Activated T-cell treated with anti-CD3 and anti-CD28 coated beads for 1 hour (primary cell): ENCODE measurements at places on chromosomes 1 and 21.

DNA sequence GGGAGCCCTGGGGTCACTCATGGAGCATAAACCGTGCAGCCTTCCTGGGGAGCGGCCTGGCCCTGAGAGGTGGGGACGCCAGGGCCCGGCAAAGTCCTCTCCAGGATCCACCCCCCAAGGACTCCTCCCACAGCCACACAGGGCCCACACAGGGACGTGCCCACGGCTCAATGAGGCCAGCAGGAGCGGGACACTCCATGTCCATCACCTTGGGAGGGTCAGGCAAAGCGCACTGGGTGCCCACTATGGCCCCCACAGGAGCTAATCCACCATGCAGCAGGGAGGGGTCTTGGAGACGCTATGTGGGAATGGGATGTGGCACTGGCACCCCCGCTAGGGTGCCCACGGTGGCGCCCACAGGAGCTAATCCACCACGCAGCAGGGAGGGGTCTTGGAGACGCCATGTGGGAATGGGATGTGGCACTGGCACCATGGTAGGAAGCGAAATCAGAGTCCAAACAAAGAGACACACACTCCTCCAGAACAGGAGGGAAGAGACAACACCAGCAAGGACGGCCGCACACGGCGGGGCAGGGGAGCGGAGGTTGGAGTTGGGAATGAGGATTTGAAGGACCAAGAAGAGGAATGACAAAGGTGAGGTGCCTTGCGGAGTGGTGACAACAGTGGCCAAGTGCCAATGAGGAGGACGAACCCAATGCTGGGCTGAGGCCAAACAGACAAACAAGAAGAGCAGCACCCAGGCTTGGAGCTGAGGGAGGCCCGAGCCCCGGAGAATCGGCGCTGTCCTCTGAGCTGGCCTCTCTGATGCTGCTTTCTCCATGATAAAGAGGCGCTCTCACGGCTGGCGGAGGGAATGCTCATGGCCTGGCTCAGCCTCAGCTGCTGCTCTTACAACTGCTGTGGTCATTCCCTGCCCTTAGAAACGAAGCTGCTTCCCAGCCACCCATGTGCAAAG is 18.1 kb upstream of the SLC19A1 start:
- DNase-seq: no peak

DNA sequence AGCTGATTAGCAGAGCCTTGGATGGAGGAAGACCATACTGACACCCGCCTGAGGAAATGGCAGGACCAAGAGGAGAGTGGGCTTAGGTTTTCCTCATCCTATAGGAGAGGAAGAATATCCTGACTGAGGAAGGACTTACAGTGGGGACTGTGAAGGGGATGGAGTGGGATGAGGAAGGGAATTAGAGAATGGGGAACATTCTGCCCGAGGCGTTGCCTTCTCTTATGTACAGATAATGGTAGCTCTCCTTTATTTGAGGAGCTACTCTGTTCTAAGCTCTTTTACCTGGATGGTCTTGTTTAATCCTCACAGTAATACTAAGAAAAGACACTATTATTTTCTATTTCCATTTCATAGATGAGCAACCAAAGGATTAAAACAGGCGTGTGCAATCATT is 56.0 kb downstream of the OLFML3 start:
- no peak for DNase-seq

DNA sequence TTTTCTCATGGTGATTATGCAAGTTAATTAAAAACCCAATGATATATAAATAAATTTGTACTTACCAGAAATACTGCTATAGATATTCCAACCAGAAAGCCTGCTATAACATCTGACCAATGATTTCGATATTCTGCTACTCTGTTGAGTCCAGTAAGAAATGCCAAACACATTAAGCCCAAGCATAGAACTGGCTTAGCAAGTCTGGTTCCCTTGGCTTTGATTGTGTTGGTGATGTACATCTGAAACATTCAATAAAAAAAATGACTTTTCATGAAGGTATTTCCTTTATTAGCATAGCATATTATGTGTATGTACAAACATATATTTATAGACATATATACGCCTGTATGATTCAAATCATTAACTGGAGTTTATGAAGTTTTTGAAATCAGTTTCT is 82.8 kb downstream of the PLPPR5 start:
- no peak for DNase-seq

GRCh38 chr1:83967336-83967735 is 31.6 kb downstream of the TTLL7 start:
- DNase-seq: no peak

DNA sequence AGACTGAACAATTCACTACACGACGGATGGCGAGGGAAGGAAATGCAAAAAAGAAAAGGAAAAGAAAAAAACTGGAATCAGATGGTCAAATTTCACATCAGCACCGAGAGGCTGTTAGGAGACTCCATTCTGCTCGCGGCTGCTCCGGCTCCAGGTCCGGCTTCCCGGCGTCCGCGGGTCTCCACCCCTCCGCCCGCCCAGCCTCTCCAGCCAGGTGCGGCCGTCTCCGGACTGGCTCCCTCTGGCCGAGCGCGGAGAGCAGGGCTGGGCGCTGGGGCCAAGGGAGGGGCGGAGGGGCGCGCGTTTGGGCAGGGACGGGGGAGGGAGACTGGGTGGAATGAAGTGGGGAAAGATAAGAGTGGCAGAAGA is 332 bp downstream of the KCNJ6 start:
- DNase-seq: no peak

DNA sequence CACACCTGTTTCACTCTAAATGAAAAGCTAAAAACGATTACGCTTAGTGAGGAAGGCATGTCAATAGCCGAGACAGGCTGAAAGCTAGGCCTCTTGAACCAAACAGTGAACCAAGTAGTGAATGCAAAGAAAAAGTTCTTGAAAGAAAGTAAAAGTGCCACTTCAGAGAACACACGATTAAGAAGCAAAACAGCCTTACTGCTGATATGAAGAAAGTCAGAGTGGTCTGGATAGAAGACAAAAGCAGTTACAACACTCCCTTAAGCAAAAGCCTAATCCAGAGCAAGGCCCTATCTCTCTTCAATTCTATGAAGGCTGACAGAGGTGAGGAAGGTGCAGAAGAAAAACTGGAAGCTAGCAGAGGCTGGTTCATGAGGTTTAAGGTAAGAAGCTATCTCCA is 130.7 kb downstream of the SIPA1L2 start:
- DNase-seq: no peak

DNA sequence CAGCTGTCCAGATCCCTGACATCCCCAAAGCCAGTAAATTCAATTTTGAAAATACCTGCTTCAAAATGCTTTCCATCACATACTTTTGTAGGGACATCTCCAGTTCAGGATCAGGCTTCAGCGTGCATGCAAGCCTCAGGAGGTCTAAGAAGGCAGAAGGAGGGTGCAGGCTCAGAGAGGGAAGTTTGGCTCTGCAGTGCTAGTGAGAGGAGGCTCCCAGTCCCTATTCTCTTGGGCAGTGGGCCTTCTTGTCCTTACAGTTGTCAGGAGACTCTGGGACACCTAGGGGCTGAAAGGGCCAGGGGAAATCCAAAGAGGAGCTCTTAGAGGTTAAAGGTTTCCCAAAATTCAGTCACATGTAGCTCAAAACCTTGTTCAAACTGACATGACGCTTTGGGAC is 20.1 kb downstream of the ADCY10 start:
- no peak for DNase-seq

DNA sequence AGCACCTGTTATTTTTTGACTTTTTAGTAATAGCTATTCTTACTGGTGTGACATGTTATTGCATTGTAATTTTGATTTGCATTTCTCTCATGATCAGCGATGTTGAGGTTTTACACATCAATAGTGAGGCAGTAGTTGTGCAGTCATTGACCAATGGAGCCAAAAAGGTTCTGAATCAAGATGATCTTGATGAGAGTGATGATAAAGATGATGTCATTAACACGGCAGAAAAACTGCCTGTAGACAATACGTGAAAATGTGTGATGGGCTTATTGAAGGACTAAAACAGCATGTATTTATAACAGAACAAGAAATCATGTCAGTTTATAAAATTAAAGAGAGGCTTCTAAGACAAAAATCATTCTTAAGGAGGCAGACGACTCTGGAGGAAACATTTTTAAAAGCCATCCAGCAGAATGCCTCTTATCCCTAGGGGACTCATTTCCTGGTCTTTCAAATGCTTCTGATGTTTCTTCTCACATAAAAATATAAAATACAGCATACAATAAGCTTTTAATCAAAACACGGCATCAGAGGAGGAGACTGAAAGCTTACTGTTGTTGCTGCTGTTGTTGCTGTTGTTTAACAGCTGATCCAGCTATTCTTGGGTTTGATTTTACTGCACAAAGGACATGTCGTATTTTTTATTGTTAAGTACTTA is 400.3 kb downstream of the LTN1 start:
- no peak for DNase-seq

DNA sequence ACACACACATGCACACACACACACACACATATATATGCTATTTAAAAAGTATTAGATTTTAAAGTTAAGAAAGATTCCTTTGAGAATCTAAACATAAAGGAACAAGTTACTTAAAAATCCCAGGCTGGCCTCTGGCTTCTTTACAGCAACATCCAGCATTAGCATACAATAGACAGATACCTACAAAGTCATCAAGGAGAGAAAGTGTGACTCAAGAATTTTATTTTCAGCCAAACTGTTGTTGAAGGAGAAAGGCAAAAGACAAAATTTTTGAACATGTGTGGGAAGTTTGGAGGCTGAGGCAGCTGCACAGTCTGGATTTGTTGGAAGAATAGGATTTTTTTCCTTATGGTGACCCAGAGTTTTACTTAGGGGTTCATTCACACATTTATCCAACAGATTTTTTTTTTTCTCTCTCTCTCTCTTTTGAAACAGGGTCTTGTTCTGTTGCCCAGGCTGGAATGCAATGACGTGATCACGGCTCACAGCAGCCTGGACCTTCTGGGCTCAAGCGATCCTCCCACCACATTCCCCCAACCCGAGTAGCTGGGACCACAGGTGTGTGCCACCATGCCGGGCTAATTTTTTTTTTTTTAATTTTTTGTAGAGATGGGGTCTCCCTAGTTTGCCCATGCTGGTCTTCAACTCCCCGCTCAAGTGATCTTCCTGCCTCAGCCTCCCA is 24.0 kb upstream of the SPOCD1 start:
- DNase-seq: no peak

DNA sequence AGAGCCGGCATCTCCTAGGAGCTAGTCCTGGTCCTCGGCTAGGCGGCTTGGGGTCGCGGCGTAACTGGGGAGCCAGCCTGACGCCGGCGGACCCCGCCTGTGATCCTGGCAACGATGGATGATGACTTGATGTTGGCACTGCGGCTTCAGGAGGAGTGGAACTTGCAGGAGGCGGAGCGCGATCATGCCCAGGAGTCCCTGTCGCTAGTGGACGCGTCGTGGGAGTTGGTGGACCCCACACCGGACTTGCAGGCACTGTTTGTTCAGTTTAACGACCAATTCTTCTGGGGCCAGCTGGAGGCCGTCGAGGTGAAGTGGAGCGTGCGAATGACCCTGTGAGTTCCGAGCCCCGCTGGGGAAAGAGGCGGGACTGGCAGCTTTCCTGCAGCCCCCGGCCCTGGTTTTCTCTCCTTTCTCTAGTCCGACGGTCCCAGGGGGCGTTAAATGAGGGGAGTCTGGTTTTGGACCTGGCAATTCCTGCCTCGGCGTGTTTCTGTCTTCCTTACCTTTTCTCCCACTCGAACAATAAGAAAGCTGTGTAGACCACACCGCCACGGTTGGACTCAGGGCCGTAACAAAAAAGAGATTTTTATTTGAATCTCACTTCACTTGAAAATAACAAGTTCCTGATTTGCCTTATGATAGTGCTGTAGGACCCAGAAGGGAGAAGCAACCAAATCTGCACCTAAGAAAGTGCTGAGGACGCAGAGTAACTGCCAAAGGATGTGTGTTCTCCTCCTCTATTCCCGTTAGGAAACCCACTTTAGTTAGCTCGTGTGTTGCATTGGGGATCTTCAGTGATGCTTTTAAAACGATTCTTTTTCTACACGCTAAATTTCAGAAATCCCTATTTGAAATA is at the start of gene SPRTN:
Gene SPRTN (plus strand): TSS at position 24 of the 859 bp plus-strand sequence. CDS start 91 bp downstream, at position 115.
- no peak for DNase-seq

DNA sequence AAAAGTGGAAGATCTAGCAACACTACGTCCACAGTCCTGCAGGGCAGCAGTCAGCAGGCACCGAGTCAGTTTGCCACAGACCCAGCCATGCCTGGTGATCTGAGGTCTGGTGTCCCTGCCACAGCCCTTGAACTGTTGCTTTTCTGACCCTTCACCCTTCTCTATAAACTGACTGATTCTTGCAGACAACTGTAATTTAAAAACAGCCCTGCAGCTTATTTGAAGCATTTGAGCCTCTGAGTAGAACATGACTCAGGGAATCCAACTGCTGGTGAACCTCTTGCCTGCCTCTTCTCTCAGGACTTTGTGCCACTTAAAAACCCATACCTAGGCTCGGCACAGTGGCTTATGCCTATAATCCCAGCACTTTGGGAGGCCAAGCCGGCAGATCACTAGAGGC is 107.2 kb downstream of the EDEM3 start:
- DNase-seq: no peak

DNA sequence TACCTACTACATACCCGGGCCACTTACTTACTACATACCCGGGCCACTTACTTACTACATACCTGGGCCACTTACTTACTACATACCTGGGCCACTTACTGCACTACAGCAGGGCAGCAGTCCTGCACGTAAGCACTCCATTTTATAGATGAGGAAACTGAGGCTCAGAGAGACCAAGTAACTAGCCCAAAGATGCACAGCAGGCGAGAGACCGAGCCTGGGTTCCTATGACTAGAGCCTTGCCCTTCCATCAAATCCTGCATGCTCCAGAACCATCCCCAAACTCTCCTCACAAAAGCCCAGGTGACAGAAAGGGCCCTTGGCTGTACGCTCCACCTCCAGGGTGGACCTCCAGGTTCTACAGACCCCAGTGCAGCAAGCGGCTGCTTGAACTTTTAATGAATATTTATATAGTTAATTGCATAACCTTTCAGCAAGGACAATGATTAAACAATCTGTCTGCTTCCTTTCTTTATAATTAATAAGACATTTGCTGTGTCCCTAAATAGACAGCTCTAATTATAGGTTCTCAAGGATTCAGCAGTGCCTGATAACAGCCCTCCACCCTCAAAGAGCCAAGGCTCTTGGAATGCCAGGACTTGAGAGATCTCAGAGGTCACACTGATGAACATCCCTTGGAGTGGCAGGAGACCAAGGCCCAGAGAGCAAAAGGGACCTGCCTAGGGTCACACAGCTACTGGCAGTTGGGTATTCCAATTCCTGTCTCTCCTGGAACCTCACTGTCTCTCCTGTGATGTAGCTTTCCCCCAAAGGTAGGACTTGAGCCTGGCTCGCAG is 43.4 kb downstream of the LRP8 start:
- DNase-seq: no peak
